ENCODE measurements at places on chromosomes 6 and 20.

DNA sequence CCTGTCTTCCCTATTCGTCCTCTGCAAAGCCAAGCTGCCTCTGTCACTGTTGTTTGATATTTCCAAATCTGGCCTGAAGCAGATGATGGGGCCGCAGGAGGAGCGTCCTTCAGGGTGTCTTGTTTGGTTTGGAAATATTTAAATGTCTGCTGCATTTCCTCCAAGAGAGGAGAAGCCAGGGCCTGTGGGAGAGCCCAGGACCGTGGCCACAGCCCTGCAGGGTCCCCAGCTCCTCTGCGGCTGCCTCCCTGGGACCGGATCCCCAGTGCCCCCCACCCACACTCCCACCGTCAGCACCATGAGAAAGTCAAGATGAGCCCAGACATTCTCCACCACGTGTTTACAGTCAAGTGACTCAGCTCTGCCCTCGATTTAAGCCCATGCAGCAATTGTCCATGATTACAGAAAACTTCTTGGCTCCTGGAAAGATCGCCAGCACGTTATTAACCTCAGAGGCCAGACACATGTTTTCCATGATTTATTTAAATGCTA lies 18.2 kb downstream of the FOXF2 start:
- no peak for DNase-seq

DNA sequence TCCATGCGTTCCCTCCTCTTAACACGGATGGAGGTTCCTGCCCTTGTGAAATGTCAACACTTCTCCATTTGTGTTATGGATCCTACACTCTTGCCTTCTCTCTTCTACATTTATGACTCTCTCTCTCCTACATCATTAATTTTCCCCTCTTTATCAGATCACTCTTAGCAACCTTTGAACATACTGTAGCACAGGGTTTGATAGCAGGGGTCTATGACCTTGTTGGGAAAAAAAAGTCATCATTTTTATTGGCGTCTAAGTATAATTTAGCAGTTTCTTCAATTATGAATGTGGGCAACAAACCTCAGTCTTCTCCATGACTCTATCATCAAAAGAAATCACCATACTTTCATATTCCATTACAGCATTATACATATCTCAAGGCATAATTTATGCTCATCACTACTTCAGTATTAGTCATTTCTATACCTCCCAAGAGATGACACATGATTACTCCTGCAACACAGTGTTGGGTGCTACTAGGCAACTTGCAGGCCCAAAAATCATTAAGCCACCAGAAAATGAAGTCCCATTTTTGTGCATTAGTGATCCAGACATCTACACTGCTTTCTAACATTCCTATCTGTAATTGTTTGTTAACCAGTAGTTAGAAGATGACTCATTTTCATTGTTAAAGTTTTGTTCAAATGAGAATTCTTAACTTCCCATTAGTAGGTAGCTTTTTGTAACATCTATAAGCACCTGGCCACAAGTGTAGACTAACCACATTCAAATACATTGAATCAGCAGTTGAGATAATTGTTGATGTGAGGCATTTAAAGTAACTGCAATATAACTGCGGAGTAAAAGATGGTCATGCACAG lies 9.5 kb downstream of the CYP39A1 start:
- DNase-seq, result no peak

- DNase-seq, result no peak
Measured at GRCh38 chr20:41454250-41454649, 87.6 kb upstream of the EMILIN3 start.

GRCh38 chr6:56551409-56552120 lies 91.1 kb downstream of the DST start:
- no peak for DNase-seq

DNA sequence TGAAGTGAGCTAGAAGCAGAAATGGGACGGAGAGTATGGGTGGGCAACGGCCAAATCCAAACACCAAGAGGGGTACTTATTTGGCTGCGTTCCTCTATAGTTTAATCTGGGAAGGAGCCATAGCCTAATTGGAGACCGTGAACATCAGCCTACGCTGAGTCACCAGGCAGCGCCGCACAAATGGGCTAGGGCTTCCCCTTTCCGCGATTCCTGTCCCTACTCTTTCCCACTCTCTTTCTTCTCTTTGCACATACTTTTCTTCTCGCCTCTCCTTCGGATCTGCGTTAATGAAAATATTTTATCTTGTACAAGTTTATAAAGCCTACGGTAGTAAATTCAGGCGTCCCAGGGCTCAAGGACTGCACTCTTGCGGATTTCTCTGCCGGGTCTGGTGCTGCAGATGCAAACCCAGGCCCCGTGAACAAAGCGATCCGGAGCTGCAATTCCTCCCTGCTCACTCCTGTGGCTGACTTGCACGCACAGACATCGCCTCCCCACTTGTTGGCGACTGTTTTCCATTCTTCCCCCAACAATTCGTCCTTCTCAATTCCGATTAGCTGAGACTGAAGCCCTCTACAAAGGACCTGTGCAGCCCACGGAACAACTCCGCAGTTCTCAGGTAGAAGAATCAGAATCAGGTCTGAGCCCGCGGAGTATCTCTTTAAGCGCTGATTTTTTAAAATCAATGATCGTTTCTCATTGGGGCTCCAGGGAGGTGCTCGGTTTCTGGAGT lies 4.2 kb upstream of the TBX18 start:
- DNase-seq, result no peak

DNA sequence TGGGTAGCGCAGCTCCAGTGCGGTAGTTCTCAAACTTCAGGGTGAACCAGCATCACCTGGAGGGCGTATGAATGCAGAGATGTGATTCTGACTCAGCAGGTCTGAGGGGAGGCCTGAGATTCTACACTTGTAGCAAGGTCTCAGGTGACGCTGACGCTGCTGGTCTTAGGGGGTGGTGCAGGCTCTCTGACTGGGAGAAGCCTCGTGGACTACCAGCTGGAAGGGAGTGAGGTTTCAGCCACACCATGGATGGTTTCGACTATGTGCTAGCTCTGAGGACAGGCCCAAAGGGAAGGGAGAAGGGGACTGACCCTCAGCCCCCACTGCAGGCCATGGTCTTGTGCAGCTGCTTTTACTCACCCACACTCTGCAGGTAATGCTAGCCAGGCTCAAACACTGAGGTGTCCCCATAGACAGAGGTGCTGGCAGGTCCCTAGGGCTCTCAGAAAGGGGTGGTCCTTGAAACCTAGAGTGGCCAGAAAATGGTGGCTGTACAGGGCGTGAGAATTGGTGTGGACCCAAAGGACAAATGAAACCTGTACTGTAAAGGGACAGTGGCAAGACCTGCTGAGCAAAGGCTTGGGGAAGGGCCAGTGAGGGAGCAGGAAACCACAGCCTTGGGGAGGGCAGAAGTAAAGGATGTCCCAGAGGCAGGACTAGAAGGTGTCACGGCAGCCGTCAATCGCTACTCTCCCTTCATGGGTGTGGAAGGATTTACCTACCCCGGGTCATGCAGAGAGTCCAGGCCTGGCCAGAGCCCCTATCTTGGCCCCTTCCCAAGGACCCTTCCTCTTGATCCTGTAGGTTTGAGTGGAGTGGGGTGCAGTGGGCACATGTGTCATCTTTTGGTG lies 52.7 kb downstream of the EBF4 start:
- no peak for DNase-seq

DNA sequence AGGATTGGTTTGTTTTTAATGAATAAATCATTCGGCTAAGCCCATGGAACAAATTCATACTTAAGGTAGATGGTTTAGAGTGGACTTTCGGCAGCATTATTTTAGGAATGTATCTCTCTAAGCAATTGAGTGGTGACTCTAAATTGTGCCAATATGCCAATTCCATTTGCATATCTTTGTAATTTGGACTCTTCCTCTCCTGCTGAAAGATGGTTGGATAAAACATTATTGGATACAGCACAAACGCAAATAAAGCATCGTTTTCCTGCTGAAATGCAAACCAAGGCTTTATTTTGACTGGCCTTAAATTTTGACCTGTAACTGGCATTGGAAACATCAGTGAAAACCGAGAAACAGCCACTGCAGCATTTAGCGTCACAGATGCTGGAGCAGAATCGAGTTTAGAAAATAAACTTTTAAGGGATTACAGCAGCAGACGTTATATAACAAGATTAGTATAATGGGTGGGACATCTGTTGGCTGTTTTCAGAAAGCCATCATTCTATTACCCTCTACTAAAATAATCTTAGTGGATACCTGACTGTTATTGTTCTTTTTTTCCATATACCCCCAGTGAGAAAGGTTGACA lies 726.0 kb downstream of the KIF16B start:
- no peak for DNase-seq

DNA sequence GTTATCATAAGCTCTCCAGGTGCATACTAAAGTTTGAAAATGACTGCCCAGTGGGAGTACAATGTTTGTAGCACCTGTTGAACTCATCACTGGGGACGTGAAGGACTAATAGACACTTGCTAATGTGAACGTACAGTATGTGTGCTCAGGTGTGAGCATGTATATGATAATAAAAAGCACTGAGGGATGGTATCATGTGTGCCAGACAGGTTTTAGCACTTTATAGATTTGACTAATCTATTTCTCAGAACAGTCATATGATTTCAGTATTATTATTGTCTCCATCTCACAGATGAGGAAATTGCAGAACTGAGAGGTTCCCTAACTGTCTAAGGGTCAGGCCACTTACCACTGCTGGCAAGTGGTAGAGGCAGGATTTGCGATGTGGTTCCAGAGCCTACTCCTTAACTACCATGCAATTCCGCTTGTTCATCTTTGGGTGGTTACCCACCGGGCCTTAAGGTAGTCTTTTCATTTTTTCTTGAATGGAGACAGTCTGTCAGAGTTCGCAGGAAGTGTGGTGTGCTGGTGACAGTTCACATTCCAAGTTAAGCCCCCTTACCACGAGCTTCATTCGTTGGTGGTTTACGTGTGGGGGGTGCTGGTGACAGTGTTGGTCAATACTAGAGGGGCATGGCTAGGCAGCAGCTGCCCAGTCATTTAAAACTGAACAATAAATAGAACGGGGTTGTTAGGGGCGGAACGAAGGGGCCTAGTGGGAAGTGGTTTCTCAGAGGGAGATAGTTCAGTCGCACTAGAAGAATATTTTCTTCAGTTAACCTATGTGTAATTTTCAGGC lies 46.8 kb downstream of the RREB1 start:
- DNase-seq, result no peak

- DNase-seq, result no peak
Measured at GRCh38 chr20:63612276-63612931, 14.5 kb downstream of the GMEB2 start.

DNA sequence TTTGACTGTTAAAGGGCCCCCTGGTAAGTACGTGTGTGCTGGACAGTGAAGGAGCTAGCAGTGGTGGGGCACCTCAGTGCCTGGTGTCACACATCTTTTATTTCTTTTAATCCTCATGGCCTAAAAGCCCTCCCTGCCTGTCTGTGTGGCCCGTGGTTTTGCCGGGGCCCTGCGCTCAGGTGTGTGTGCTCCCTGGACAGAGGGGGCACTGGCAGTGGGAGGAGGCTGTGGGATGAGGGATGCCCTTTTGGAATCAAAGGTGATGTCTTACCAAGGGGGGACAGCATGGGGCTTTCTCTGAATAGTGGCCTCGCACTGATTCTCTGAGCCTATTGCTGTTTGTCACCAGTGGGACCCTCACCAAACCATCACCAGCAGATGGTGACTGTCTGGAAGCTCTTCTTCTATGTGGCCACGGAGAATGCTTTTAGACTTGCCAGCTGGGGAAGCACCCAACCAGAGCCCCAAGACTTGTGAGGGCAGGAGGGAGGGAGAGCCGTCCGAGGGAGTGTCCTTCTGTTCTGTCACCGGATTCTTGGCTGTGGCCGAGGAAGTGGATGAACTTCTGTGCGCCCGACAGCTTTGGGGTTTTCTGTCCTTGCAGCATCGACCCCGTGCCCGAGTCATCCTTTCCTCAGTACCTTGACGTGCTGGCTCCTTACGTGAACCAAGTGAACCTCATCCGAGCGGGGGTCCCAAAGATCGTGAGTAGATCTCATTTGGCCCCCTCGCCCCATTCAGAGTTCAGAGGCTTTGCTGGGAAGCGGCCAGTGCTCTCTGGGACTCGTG lies 18.1 kb downstream of the PNLDC1 start:
- no peak for DNase-seq

- DNase-seq, result no peak
Measured at GRCh38 chr6:18293076-18293904, 29.0 kb upstream of the DEK start.

GRCh38 chr6:52055451-52055850 lies 32.0 kb downstream of the PKHD1 start:
- DNase-seq, result no peak

- DNase-seq, result no peak
Measured at GRCh38 chr6:126056355-126057004, 70.1 kb downstream of the TRMT11 start.

DNA sequence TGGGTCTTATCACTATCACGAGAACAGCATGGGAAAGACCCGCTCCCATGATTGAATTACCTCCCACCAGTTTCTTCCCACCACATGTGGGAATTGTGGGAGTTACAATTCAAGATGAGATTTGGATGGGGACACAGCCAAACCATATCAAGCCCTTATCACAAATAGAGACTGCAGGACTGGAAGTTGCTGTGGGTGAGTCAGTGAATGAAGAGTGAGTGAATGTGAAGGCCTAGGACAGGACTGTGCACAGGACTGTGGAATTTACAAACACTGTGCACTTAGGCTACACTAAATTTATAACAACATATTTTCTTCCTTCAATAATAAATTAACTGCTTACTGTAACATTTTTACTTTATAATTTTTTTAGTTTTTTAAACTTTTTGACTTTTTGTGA lies 30.2 kb upstream of the BCAS1 start:
- DNase-seq, result no peak

DNA sequence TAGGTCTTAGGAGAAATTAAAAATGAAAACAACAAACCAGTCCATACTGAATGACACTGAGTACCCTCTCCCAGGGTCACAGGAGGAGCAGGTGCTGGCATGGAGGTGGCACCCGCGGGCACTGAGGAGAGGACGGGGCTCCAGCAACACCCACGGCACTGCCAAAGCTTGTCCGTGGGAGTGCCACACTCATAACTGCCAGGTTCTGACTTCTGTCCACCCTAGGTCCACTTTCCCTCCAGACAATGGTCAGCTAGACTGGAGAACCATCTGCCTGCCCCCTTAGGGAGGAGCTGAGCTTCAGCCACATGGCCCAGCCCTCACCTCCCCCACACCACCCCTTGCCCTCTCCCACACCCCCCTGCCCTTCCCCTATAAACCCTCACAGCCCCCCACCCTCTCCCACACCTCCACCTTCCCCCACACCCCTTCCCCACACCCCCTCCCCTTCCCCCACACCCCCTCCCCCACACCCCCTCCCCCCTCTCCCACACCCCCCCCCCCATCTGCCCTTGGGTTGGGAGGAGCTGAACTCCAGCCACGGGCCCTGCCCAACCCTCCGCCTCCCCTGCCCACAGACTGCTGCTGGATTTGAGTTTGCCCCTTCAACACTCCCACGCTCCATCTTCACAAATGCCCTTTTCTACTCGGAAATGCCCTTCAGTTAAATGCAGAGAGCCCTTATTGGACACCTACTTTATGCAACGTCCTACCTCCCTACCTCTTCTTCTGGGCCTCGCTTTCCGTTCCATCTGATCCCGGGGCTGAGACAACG lies 129.6 kb downstream of the TAF4 start:
- no peak for DNase-seq

GRCh38 chr20:15494851-15495250 lies 1078.4 kb downstream of the KIF16B start:
- no peak for DNase-seq

DNA sequence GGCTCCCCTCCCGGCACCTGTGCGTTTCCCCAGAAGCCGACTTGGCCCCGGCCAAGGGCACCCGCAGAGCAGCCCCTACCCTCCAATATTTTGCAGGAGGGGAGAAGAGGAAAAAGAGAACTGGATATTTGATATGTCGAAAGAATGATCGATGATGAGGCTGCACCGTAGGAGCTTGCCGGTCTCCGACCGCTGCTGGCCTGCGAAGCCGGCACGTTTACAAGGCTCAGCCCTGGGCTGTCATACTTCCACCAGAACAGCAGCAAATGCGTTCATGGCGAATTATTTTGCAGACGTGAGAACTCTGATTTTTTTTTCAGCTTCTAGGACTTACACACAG lies 296.7 kb downstream of the TFAP2C start:
- no peak for DNase-seq
